ENCODE measurements at places on chromosomes 7 and 10.

GRCh38 chr7:134856091-134856490, 76.7 kb downstream of the CALD1 start:
- DNase-seq = no peak

GRCh38 chr10:8114741-8115617, 60.5 kb downstream of the GATA3 start:
- DNase-seq = no peak

- DNase-seq = peak; percentile 77
Observed at GRCh38 chr10:129870961-129871621, 93.0 kb downstream of the EBF3 start.

GRCh38 chr7:131969560-131969959, 413.1 kb upstream of the PODXL start:
- DNase-seq = no peak

DNA sequence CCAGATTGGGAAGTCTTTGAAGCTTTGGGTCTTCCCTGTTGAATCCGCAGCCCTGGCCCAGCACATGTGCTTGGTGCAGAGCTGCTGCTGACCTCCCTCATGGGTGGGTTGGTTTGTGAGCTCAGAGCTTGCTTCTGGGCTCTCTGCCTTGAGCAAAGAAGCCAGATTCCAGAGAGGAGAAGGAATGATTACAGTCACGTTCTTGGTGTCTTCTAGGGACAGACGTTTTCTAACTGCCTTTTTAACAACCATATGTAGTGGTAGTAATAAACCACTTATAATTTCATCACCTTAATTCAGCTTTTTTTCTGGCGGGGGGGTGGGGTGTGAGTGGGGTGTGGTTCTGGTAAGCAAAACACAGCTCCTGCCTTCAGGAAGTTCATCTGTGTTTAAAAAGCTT, 39.5 kb downstream of the LRMDA start:
- DNase-seq = no peak

DNA sequence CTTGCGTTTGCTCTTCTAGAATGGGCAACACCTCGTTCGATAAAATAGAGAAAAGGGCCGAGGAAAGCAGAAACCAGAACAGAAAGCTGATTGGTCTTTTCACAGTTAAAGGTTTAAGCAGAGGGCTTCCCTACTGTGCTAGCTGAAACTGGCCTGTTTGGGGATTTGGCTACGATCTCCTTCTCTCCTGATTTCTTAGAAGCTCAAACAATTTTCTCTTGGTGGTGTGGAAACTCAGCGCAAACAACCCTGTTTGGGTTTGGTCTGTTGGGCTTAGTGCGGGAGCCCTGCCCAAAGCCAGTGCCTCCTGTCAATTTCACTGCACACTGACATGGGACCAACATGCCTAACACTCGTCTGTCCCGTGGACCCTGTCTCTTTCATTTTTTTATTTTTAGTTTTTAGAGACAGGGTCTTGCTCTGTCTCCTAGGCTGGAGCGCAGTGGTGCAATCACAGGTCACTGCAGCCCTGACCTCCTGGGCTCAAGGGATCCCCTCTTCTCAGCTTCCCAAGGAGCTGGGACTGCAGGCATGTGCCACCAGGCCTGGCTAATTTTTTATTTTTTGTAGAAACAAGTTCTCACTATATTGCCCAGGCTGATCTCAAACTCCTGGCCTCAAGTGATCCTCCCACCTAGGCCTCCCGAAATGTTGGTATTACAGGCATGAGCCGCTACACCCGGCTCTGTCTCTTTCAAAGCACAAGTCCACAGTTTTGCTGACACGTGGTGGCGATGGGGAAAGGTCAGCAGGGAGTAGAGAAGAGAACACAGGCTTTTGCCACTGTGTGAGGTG, 16.5 kb upstream of the BNIP3 start:
- DNase-seq = no peak

GRCh38 chr10:52883996-52884871, 111.7 kb upstream of the MBL2 start:
- DNase-seq = no peak

GRCh38 chr10:114684084-114684821, 26.2 kb upstream of the ABLIM1 start:
- DNase-seq = no peak

GRCh38 chr10:26215935-26216584, 514 bp upstream of the GAD2 start:
- no peak for DNase-seq

DNA sequence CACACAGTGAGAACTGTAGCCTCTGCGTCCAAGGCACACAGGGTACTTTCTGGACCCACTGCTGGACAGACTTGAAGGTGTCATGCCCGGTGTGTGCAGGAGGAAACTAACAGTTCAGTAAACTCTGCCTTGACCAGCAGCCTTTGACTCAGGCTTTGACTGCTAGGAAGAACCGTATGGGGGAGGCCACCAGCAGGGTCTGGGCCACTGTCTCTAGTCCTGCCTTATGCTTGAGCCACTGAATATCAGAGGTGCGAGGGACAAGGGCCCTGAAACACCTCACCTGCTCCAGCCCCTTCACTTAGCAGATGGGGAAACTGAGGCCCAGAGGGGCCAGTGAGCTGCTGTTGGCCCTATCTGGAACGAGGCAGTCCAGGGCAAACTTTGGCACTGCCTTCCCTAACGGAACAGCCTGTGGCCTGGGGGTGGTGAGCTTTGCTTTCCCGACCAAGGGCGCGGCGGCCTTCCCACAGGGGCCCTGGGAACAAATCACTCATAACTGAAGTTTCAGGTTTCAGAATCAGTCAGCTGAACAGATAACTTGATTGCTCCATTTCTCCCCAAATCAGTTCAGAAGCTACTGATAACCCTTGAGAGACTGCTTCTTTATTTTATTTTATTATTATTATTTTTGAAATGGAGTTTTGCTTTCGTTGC, 130.0 kb downstream of the FAM53B start:
- no peak for DNase-seq

DNA sequence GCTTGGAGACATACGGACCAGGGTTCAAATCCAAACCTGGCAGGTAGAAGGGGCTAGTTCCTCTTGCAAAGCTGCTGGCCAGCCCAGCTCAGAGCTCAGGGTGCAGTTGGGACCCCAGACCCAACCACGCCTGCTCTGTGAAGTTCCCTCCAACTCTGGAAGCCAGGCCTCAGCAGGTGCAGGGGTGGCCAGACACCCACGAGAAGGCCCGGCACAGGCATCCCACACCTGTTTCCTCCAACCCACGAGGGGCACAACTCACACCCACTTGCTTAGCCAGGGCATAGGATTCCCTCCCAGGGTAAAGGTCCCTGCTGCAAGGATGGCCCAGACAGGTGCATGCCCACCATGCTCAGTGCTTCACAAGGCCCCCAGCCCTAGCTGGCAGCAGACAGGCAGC, 262.4 kb downstream of the GRID1 start:
- no peak for DNase-seq

- no peak for DNase-seq
Observed at GRCh38 chr10:526651-527312, 162.7 kb downstream of the DIP2C start.

GRCh38 chr7:149558149-149558861, 60.7 kb upstream of the ZNF746 start:
- no peak for DNase-seq

- DNase-seq = no peak
Observed at GRCh38 chr10:87842776-87843497, 20.4 kb downstream of the KLLN start.

DNA sequence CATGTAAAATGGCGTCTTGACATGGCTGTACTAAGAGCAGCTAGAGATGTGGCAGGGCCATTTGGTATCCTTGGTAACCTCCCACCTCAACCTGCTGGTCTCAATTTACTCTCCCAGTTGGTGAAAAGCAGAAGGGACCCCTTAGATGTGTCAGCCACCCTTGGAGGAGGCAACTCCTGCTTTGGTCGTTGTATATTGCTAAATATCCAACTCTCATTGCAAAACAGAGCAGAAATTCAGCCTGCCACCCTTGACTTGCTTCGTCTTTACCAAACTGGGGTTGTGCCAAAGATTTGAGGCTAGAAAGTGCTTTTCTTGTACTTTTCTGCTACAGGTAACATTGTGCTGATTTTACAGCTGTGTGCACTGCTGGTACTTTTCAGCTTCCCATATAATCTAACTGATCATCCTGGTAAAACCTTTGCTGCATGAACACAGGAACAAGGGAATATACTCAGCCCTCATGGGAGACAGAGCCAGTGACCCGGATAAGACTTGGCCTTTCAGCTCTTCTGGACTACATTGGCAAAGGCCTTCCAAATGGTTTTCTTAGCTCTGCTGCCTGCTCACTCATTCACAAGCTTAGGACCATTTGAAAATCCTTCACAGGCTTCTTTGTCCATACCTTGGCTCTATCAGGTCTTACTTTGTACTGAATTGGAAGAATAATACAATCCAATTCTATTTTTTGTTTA, 2.2 kb upstream of the VSTM4 start:
- no peak for DNase-seq

- no peak for DNase-seq
Observed at GRCh38 chr10:95793401-95794045, 37.6 kb downstream of the ENTPD1 start.

GRCh38 chr7:151292850-151293249, 44.4 kb upstream of the SMARCD3 start:
- DNase-seq = no peak

GRCh38 chr10:3131098-3131497, 41.5 kb downstream of the PITRM1 start:
- no peak for DNase-seq

GRCh38 chr7:88771417-88771816, 11.9 kb downstream of the ZNF804B start:
- no peak for DNase-seq

- DNase-seq = no peak
Observed at GRCh38 chr10:17085011-17085725, 44.4 kb downstream of the CUBN start.

- DNase-seq = no peak
Observed at GRCh38 chr10:34696423-34696822, 118.7 kb downstream of the PARD3 start.

- DNase-seq = no peak
Observed at GRCh38 chr7:96304573-96304972, 17.3 kb downstream of the SLC25A13 start.

DNA sequence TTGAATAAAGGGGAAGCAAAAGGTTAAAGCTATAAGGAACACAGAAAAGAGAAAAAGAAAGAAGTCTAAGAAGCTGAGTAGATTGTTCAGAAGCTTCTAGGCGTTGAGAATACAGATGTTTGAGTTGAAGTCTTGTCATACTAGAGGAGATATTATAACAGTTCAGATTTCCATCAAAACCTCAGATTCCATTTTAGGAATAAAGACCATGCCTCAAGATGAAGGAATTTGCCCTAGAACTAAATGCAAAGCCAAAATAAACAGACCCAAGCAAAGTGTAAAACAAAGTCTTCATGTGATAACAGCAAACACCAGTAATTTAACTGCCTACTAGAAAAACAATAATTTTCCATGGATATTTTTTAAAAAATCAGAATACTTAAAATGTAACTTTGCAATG, 476.5 kb upstream of the POT1 start:
- DNase-seq = no peak

DNA sequence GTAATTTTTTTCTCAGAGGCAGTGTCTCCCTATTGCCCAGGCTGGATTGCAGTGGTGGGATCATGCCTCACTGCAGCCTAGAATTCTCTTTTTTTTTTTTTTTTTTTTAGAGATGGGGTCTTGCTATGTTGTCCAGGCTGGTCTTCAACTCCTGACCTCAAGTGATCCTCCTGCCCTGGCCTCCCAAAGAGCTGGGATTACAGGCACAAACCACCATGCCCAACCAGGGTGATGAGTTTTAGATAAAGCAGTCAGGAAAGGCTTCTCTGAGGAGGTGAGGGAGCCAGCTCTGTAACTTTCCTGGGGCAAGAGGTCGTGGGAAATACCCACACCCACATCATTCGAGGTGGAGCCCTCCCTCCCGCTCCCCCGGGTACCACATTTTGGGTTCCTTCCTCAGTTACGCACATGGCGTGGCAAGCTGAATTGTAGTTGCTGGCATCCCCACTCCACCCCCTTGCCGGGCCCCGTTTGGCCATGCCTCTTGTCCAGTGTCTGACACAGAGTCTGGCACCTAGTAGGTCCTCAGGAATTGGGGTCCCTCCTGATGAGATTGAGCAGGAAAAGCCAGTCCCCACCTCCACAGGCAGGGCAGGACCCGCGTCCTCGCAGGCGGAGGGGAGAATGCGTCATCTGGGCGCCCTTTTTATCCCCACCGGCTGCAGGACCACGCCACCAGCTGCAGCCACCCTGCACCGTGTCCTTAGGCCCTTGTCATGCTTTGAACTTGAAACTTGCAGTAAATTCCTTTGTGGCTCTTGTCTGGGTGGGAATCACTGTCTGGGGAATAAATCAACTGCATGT, 43.4 kb downstream of the CLIP2 start:
- no peak for DNase-seq

DNA sequence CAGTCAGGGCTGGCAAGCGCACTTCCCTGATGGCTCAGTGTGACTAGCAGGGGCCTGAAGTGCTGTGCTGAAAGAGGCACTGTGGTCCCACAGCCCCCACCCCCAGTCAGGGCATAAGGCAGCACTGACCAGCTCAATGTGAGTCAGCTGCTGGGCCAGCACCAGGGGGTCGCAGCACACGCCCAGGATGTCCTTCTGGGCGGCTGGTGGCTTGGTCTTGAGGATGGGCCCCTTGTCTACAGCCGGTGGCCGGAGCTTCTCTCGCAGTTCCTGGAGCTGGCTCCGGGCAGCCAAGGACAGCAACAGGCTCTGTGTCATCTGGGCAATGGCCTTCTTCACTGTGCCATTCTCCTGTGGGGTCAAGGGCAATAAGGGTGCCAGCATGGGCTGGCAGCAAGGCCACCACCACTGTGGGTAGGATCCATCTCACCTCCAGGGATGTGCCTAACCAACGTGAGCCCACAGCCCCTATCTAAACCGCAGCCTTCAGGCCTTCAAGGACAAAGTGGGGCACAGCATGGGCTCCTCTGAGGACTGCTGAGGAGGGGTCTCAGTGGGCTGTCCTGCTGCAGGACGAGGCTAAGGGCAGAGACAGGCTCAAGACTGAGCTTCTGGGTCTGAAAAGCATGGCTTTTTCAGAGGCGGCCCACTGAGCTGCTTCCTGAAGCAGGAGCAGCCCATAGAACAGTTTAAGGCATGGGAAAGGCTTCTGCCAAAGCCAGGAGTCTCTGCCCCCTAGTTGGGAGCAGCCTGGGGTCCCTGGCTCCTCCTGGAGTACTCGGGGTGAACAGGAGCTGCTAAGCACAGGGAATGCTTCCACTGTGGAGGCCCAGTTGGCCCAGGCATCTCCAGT, 62.5 kb downstream of the CSGALNACT2 start:
- DNase-seq = no peak

GRCh38 chr7:74082770-74083116, 861 bp upstream of the LIMK1 start:
- DNase-seq = no peak

DNA sequence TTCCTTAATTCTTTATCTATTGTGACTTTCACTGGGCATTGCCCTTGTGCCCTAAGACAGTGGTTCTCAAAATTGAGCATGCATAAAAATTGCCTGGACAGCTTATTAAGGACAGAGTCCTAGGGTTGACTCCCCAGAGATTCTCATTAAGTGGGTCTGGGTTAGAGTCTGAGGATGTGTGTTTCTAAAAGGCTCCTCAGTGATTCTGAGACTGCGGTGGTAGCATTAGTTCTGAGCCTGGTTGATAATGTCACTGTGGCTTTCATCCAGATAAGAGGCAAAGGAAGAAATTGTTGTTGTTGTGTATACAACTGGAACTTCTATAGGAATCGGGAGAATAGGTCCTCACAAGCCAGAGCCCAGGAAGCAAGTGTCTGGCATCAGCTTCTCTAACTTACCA, 1.3 kb downstream of the IFIT2 start:
- DNase-seq = no peak

Measured in cerebellar nuclear complex (tissue), 1 donor.